ENCODE measurements at places on chromosomes 12 and 14.

DNA sequence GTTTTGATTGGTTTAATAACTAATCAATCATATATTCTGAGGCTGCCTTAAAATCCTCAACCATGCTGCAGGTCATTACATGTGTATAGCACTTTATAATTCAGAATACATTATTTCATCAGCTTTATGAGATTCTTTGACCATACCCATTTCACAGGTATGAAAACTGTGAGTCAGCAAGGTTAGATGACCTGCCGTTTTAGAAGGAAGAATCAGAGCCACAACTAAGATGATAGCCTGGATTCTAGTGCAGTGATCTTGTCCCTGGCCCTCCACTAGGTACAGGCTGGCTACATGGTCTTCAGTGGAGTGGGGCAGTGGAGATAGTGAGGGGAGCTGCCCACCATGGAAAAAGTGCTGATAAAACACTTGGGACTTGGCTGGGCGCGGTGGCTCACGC lies 154.4 kb upstream of the MAX start:
- no peak for DNase-seq

GRCh38 chr12:6376870-6377666 lies 1.7 kb upstream of the SCNN1A start:
- DNase-seq = no peak

GRCh38 chr14:67137744-67138371 lies 51.4 kb upstream of the GARIN2 start:
- DNase-seq = peak; percentile 38

- DNase-seq = peak; percentile 29
Measured at GRCh38 chr12:6970096-6970527, 352 bp downstream of the PHB2 start.

Measured in suppressor macrophage treated with lipopolysaccharide for 1 hour (primary cell).